ENCODE measurements at places on chromosomes 5 and 9.
A peak's percentile ranks its signal among the peaks of the same experiment; 100 is the strongest.

- no peak for DNase-seq
These were observed 39.6 kb upstream of the TRIM36 start for GRCh38 chr5:115209279-115209678.

GRCh38 chr5:89733772-89734171 is 675.8 kb downstream of the CETN3 start:
- no peak for DNase-seq

GRCh38 chr5:10611290-10611689 is 47.4 kb downstream of the ANKRD33B start:
- DNase-seq, result peak; percentile 39

DNA sequence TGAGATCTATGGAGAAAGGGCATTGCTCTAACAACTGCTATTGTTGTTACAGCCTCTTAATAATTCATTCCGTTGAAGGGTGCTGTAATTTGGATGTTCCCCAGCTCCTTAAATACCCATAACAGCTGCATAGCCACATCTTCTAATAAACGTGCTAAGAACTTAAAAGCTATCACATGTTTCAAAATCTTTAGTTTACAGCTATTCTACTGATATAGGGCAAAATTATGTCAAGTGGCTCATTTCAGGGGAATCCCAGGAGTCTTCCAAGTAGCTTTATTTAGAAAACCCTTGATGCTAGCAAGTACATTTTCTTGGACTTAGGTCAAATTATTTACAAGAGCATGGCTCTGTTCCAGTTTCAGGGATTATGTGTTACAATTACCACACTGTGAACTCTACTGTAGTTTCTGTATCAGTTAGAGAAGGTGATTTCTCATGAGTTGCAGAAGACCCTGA is 990.4 kb upstream of the ACO1 start:
- DNase-seq, result no peak

DNA sequence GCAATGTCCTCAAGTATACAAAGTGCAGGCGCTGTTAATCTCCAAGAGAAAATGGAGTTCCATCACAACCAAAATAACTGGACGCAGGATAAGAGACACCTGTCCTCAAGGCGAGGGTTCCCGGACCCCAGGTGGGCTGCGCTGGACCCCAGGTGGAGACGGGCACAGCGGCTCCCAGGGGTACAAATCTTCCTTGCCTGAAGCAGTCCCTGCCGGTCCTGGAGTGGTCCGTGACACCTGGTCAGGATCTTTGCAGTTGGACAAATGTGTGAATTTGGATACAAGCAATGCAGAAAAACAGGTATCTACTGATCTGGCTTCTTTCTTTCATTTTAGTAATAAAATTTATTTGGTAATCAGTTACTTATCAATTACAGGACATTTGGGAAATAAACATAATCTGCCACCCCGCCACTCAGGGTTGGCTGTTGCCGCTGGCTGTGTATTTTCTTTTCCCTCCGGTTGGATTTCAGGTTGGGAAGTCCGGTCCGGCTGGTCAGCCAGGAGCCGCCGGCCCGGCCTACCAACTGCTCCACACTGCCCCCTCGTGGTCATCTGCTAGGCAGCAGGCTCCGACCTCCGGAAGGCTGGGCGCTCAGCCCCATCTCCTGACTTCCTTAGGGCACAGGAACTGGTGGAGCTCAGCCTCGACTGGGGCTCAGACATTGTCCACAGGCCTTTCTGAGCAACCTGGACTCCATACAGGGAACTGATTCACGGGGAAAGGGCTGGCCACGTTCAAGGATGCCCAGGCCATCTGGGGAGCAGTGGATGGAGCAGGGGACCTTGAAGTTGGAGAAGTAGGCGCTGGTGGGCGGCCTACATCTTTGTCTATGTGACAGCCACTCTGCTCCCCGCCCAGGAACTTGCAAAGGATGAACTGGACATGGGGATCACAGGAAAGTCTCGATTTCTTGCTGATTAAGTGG is 43.4 kb downstream of the NXNL2 start:
- DNase-seq, result peak; percentile 87

GRCh38 chr9:95305770-95306492 is 11.6 kb downstream of the FANCC start:
- no peak for DNase-seq

DNA sequence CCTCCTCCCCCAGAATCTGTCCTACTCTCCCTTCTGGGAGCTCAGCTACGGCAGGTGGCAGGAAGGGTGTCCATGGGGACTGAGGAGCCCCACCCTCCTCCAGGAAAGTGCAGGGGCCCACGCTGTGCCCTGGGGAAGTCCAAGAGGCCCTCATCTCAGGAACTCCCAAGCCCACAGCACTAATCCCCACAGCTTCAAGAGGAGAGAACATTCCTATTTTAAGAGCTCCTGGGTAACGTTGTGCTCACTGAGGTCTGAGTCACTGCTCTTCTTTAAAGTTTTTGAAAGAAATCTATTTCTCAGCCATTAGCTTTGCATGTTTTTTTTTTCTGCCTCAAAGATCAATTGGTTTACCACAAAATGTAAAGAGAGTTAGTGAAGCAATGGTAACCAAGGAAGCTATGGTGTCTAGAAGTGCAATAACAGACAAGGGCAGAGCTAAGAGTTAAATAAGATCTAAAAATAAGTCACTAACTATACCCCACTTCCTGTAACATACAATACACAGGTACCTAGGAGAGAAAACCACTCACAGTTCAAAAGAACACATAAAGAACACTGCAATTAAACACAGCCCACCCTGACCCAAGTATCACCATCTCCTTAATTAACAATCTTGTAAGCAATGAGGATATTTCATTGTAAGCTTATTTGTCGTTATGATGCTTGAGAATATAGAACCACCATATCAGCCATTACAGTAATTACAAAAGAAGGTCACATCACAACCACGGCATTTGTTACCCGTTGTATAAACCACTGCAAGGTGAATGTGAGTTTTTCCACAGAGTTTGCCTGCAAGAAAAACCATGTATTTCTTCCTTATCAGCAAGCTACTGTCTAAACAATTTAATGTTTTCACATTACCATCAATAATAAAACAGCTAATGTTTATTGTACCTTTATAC is 382.3 kb upstream of the SLC30A5 start:
- DNase-seq, result no peak

DNA sequence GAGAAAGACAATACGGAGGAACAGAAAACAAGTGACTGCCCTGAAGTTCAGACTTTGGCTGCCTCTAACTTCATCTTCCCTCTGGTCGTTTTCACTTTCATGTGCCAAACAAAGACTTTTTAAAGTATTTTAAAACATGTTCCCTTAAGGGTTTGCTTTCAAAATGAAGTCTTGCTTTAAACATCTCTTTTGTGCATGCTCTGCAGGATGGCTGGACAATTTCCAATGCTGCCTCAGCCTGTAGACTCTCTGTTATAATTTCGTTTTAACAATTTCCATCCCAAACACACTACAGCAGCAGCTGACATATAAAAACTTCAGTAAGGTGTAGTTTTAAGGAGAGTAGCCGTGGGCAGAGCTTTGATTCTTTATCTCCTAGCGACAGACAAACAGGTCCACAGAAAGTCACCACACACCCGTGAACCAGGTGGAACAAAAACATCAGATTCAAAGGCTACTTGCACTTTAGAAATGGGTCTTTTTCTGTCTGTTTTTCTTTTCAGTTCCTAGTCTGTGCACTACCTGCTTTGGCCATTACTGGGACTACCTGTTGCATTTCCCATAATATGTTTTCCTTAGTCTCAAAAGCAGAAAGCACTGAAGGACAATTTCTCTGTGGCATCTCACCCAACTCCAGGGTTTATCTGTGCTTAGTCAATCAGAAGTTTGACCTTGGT is 308.9 kb downstream of the DTWD2 start:
- no peak for DNase-seq

DNA sequence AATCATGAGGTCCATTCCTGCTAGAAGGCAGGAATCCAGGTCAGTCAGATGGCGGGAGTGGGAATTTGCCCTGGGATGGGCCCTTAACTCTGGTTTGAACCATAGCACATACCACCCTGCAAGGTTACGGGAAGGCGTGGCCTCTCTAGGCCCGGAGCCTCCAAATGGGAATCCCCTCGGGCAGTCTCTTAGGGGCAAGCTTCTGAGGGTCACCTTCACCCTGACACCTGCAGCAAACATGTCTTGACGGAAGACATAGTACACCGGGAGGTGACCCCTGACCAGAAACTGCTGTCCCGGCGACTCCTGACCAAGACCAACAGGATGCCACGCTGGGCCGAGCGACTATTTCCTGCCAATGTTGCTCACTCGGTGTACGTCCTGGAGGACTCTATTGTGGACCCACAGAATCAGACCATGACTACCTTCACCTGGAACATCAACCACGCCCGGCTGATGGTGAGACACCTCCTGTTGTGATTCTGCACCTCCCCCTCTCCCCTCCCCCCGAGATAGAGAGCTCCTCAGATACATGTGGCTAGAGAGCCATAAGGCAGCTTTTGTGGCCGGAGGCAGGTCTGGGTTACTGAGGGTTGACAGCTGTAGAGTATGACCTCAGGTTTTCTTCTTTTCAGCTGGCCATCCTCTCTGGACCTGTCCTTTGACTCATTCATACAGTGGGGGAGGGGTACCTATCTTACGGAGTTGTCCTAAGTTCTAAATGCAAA is 957 bp downstream of the PRELID1 start:
- DNase-seq, result no peak

GRCh38 chr9:129071526-129072126 is 9.3 kb upstream of the DOLPP1 start:
- no peak for DNase-seq

DNA sequence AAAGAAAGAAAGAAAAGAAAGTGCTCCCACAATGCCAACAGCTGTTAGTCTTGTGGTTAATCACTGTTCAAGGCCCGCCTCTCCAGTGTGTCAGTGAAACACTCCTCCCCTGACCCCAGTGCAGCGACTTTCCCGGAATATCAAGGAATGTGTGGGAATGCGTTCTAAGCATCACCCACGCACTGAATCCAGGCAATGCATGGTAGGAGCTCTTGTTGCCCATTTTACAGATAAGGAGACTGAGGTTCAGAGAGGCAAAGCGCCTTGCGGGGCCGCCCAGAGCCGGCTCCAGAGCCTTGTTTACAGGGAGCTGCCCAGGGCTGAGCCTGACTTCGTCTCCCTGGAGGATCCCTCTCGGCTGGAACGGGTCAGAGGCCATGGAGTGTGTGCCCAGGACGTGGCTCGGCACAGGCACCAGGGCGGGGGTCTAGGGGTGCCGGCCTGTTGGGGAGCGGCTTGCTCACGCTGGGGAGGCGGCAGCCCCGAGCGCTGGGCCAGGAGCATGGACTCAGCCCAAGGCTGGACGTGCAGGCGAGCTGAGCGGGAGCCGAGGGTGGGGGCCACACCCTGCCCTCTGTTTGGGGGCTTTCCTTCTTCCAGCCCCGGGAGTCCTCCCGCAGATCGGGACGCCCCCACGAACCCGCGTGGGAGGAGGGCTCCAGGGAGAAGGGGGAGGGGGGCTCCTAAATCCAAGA is 823 bp downstream of the ST6GALNAC6 start:
- peak; percentile 68 for DNase-seq

GRCh38 chr5:66958980-66959641 is 237.5 kb downstream of the CD180 start:
- peak; percentile 75 for DNase-seq

GRCh38 chr9:14433351-14434157 is 119.6 kb upstream of the NFIB start:
- no peak for DNase-seq

DNA sequence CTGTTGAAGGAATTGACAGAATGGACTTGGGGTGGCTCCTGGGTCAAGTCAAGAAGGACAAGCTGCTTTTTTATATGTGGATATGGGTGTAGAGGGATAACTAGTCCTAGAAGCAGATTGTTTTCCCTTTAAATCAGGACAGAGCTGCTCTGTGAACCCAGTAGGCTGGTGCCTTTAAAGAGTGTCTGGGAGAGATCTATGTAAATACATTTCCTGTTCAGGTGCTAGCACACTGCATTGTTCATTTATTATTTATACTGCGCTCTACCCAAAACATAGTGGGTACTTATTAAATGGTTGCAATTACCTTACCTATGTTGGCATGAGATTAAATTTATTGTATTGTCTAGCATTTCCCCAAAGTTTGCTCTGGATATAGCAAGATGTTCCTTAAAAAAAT is 86.6 kb upstream of the EQTN start:
- DNase-seq, result no peak

DNA sequence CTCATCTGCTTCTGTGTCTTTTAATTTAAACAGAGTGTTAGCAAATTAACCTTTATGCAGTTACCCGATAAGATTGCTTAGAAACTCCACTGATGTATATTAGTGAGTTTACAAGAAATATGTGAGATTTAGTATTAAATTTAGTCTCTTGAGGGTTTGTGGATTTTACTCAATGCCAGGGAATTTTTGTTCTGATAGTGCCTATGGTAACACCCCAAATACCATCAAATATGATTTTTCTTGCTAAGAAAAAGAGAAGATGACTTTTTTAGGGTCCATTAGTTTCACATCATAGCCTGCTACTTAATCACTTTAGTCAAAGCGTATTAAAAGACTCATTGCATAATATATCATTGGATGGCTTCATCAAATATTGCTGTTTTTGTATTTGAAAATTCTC is 224.9 kb downstream of the PCSK5 start:
- no peak for DNase-seq

- DNase-seq, result no peak
These were observed 299.3 kb downstream of the ANXA1 start for GRCh38 chr9:73451003-73451402.

DNA sequence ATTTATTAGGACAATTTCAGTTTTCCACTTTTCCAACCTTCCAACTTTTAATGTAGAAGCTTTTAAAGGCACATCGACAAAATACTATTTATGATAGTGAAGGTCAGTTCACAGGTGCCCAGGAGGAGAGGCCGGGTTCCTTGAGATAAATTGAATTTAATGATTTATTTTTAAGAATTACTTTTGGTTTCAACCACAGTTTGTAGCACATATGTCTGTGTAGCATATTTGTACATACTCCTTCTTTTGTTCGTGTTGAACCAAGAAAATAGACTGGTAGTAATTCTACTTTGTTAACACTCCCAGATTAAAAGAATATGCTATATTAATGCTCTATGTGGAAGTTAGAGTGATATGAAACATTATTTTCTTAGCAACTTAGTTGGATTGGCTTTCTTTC is 46.7 kb downstream of the NTRK2 start:
- no peak for DNase-seq

DNA sequence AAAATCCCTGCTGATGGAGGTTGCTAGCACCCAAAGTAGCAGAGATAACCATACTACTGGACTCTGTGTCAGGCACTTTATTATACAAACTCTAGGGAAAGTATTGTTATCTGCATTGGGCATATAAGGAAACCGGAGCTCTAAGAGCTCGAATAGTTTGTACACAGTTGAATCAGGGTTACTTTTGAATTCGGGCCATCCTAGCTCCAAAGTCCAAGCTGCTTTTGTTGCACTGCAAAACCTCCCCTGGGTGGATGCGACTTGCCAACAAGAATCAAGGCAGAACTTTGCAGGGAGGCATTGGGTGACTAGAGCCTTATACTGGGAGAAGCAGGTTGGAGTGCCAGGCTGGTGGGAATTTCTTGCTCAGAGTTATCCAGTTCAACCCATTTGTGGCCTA is 435.1 kb downstream of the SPATA31D1 start:
- DNase-seq, result no peak

- DNase-seq, result no peak
These were observed 307.7 kb upstream of the ZNF608 start for GRCh38 chr5:125054146-125054545.
